Inflammatory macrophage treated with lipopolysaccharide for 4 hours (primary cell): ENCODE measurements at places on chromosomes 3 and 15.
A peak's percentile ranks its signal among the peaks of the same experiment; 100 is the strongest.

DNA sequence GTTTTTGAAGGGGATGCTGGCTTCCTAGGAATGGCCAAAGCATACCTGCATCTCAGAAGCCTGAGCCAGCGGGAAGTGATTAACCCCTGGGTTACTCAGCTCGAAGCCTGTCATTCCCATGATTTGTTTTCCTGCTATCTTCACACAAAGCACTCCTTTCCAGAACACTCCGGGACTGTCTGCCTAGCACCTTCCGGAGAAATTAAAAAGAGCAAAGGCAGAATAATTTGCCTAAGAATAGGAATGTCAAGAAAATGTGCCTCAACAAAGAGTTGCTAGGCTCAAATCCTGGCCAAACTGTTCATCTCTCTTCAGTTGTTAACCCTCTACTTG is 34.1 kb downstream of the TPM1 start:
- DNase-seq, result no peak

GRCh38 chr3:71972031-71972430 is 187.1 kb upstream of the PROK2 start:
- no peak for DNase-seq

DNA sequence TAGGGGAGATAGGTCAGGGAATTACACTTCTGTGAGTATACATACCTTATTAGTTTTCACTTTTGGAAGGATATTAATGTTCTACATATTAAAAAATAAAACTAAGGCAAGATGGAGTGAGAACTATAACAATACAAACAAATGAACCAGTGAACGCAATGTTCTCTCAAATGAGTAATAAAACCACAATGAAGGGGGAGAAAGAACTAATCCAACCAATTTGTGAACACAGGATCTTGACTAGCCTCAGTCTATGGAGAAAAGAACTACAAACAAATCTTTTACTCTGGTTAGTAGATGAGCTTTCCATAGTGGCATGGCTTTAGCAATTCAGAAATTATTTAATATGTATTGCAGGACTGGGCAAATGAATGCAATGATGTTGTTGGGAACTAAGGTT is 26.9 kb upstream of the ATOSA start:
- no peak for DNase-seq

DNA sequence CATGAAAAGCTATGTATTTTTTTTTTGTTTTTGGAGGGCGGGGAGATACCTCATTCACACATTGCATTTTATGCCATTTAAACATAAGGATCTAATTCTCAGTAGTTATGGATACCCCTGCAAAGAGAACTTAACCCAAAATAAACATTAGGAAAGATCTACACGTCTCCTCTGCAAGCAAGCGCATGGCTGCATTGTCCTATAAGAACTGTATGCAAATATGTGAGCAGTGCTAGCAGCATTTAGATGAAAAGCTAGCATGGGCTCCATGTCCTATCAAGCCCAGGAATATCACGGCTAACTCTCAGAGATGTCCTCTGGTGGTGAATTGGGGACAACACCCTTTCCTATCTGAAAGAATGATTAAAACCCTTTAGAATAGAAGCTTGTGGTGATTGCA is 292.8 kb downstream of the MEX3B start:
- no peak for DNase-seq

- peak; percentile 83 for DNase-seq
Observed at GRCh38 chr3:154970797-154971196, 109.3 kb upstream of the MME start.

GRCh38 chr3:140595295-140595694 is 82.6 kb upstream of the TRIM42 start:
- no peak for DNase-seq

GRCh38 chr3:39358333-39358732 is 24.8 kb upstream of the SLC25A38 start:
- no peak for DNase-seq

GRCh38 chr3:123660900-123661299 is 76.0 kb upstream of the HACD2 start:
- DNase-seq, result no peak

GRCh38 chr3:171108066-171108465 is 81.5 kb upstream of the SLC2A2 start:
- DNase-seq, result no peak

GRCh38 chr3:39414421-39414907 is 7.9 kb downstream of the RPSA start:
- no peak for DNase-seq
